Kidney (tissue), 22 donors: ENCODE measurements at places on chromosomes 1 and 21. TPM values are rescaled to one million over a fixed set of nuclear protein-coding genes. Genes with fewer than 3 reads are reported as not detected.

The FYB2 gene
- 5.5 TPM for total RNA-seq

The PROX1 gene
- total RNA-seq: 6.6 TPM

The KRTAP10-6 gene
- not detected for total RNA-seq

The CD1E gene
- total RNA-seq: 3.5 TPM

The MIXL1 gene
- total RNA-seq: 0.16 TPM

The OR2L3 gene
- not detected for total RNA-seq

The SNAP47 gene
- 32.4 TPM for total RNA-seq

The KRTAP22-1 gene
- not detected for total RNA-seq
